NCI-H2171 (cell line): ENCODE measurements at places on chromosomes 6 and 20.

DNA sequence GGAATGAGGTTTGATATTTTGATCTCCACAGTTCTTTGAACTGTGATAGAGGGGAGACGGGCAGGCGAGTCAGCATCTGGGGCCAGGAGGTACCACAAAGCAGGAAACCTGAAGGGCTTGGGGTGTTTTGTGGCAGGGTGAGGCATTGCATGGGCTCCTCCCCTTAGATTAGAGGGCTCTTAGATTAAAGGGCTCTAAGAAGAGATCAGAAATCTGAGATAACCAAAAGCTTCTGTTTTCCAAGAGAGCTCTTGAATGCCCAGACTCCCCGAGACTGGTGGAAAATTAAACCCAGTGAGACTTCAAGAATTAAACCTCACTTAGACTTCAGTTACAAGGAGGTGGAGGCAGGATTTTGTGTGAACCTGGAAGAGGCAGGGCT, 2.4 kb upstream of the GPX5 start:
- no peak for DNase-seq

GRCh38 chr20:56572172-56572571, 39.1 kb downstream of the FAM209B start:
- DNase-seq, result no peak

- no peak for DNase-seq
Measured at GRCh38 chr6:144248476-144249301, 36.4 kb upstream of the UTRN start.

DNA sequence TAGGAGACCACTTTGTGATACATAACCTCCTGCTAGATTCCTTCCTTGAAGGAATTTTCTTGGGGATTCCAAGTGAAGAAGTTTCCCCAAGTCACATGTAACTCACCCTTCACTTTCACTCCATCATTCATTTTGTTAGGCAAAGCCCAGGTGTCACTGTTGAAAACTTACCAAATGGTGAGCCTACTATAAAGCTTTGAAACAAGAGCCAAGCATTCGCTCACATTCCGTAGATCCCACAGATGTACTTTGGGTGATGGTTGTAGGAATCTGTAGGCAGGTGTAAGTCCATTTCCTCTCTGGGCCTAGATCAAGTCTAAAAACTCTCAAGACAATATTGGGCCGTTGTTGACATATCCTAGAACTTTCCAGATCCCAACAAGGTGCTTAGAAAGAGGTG, 74.1 kb downstream of the PRDM1 start:
- no peak for DNase-seq

DNA sequence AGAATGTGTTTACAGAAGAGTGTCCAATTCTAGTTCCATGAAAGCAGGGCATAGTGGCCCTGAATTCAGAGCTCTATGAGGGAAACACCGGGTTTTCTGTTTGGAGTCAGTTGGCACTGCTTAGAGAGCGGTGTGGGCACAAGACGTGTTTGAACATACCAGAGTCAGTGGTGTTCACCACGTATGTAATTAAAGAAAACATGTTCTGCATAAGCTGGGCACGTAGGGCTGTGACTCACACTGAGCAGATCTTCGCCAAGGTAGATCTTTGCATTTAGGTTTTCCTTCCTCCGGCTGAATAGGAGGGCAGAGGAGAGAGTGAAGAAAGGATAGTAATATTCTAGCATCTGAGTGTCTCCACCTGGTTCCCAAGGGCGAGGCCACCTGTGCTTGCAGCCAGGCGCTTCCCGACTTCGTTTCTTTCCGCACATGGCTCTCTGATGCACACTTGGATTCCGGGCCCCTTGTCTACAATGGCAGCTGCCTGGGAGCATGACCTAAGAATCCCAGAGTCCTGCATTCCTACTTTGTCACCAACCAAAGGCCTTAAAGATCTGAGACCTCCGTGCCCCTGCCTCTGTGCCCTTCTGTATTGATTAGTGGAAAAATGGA, 136.2 kb downstream of the ERMARD start:
- no peak for DNase-seq

DNA sequence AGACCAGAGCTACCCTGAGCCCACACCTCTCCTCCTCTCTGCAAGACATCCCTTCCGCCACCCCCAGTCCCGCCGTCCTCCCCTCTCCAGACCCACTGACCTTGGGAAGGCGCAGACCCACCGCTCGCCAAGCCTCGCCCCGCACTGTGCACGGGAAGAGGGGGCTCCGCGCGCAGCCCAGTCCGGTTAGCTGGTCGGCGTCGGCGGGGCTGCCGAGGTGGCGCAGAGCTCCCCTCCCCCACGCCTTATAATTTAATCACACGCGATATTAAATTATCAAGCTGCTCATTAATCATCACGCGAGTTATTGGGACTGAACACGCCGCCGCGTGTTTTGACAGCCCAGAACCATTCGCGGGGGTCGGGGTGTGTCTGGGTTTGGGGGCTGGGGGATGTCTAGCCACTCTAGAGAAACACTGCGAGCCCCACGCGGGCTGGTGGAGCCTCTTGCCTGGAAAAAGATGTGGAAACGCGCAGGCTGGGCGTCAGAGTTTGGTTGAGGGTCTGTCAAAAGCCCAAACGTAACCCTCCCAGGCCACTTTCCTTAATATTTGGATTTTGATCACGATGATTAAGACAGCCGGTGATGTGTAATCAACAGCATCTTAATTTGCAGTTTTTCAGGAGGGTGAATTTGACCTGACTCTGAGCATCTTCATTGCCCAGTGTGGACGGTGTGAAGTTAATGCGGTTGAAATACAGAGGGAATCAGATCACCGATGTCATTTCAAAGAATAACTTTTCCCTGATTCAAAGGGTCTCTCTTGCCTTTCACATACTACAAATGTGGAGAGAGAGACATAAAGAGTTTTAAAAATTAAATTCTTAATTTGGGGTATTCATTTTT, at the start of gene LINC00237:
Gene LINC00237 (minus strand): TSS at position 188 of the 847 bp plus-strand sequence.
- no peak for DNase-seq

GRCh38 chr6:112030206-112030960, 23.5 kb upstream of the CCN6 start:
- no peak for DNase-seq

GRCh38 chr6:87879132-87879861, 168.3 kb upstream of the SPACA1 start:
- peak; percentile 95 for DNase-seq

- DNase-seq, result no peak
Measured at GRCh38 chr20:39066471-39067242, 104.5 kb downstream of the DHX35 start.

- peak; percentile 69 for DNase-seq
Measured at GRCh38 chr20:50126662-50127061, 13.7 kb upstream of the UBE2V1 start.

GRCh38 chr6:138119976-138120375, 12.8 kb upstream of the PERP start:
- no peak for DNase-seq

DNA sequence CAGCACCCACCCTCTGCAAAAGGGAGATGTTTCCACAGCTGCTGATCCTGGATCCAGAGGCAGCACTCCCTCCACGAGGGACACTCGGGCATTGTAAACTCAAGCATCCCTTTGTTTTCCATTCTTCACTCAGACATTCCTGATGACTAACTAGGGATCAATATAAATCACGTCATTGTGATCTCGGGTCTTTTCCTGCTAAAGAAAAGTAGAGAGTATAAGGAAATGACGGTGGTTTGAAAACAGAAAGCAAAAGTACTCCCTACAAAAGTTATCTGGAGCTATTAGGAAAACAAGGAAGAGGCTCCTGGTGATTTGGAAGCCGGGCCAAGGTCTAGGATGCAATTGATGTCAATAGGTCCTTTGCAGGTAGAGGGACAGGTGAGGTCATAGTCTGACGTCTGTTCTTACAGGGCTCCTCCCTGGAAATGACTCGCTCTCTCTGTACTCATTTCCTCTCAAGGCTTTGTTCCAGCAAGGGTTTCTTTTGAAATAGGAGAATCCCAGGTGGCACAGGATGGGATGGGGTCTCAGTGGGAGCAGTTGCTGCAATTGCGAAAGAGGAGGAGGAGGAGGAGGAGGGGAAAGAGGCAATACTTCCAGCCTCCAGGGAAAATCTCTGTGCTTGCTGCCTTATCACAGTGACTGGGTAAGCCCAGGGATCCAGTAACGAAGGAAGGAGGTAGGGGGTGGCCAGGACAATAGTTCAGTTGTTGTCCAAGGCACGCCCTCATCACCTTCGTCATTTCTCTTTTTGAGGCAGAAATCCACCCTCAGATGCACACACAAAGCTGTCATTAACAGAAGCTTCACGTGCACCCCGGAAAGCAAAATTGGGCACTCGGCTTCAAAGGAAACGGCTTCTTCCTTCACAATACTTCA, 222.8 kb downstream of the LY86 start:
- DNase-seq, result peak; percentile 83

DNA sequence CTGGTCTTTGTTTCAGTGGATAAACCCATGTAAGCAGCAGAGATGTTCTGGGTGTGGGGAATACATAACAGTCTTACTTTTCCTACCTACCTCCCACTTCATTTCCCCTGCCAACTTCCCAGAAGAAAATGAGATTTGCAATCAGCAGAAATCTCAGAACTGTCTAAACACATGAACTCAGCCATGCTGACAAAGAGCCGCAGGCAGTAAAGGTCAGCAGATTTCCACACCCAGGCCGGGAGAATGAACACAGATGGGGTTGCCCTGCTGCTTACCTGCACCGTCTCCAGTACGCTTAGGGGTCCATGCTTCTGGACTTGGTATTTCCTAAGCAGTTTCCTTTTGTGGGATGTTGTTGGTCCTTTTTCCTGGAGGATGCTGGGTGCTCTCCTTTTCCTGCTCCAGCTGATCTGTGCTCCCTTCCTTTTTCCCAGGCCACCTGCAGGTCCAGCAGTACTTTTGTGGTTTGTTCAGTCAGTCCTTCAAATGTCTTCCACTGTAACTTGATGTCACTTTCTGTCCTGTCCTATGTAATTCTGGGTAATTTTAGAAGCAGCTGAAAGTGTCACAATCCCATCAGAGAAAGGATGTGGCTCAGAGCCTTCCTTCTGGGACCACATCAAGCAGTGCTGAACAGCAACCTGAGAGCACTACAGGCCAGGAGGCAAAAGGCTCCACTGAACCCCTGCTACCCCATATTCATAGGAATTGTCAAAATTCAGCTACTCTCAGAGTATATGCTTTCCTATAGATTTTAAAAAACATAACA, 129.0 kb downstream of the CEP57L1 start:
- no peak for DNase-seq

GRCh38 chr6:7886132-7886531, 24.5 kb downstream of the TXNDC5 start:
- no peak for DNase-seq

GRCh38 chr6:122789182-122790027, at the start of gene SMPDL3A:
Gene SMPDL3A (plus strand): TSS chr6:122789258. CDS start chr6:122789347, 89 bp downstream.
- peak; percentile 73 for DNase-seq

DNA sequence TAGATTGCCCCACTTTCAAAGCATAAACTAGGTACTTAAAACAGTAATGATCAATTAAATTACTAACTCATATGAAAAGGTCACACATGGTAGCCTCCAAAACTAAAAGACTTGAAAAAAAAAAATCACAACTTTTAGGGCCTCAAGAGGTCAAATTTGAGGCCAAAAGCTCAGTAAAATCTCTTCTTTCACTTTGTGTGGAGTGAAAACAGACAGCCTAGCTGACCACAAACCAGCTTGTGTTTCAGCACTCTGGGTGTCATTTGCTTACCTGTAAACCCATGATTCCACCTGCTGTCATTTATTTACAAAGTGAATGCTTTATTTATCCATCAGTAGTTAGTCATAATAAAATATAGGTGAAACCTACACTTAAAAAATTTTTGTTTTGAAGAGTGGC, 34.0 kb downstream of the GNAS start:
- no peak for DNase-seq

- DNase-seq, result no peak
Measured at GRCh38 chr6:16355699-16356446, 117.5 kb downstream of the GMPR start.

GRCh38 chr20:25160467-25160866, 35.0 kb upstream of the ENTPD6 start:
- DNase-seq, result no peak

DNA sequence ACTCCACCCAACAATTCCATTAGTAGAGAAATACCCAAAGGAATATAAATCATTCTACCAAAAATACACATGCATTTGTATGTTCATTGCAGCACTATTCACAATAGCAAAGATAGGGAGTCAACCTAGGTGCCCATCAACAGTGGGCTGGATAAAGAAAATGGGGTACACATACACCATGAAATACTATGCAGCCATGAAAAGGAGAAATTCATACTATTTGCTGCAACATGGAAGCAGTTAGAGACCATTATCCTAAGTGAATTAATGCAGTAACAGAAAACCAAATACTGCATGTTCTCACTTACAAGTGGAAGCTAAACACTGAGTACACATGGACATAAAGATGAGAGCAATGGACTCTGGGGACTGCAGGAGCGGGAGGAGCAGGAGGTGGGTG, 72.4 kb upstream of the MBOAT1 start:
- no peak for DNase-seq

GRCh38 chr6:73706971-73707370, 11.0 kb downstream of the CD109 start:
- DNase-seq, result no peak

GRCh38 chr6:25042036-25042521, 106.3 kb upstream of the RIPOR2 start:
- no peak for DNase-seq

DNA sequence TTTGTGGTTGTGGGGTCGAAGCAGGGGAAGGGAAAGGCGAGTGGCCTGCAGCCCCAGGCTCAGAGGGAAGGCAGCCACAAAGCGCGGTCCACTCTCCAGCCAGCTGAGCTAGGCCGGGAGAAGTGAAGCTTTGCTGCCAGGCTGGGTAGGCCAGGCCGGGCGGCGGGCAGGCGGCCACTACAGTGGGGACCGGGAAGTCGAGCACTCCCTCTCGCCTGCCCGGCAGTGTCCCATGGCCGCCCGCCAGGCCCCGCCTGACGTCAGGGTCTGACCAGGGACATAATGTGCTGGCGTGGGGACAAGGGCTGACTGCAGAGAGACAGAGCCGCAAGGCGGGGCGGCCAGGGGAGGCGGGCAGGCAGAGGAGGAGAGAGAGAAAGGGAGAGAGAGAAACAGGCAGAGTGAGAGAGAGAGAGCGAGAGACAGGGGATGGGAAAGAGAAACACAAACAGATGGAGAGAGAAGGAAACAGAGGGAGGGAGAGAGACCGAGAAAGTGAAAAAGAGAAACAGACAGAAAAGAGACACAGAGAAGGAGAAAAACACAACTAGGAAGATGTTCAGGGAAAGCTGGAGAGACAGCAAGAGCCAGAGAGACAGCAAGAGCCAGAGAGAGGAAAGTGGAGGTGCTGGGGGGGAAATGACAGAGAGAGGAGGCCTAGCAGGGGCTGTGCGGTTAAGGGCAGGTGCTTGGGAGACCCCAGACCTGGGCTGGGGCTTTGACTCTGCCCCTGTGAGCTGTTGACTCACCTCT, 94.5 kb upstream of the PTPN1 start:
- no peak for DNase-seq

DNA sequence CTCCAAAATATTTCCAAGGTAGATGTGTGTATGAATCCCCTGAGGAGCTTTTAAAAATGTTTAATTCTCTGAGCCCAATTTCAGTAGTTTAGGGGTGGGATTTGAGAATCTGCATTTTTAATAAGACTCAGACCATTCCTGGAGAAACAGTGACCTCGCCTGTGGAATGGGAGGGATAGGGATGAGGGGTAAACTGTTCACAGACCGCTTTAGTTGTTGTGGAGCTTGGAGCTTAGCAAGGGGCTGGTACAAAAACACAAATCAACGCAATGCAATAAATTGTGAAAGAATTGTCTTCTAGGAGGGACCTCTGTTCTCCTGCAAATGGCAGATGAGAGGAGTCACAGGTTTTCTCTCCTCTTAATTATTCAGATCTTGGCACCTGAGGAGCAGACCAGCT, 239.3 kb upstream of the SULF2 start:
- no peak for DNase-seq
